ENCODE measurements at places on chromosomes 4 and X.

DNA sequence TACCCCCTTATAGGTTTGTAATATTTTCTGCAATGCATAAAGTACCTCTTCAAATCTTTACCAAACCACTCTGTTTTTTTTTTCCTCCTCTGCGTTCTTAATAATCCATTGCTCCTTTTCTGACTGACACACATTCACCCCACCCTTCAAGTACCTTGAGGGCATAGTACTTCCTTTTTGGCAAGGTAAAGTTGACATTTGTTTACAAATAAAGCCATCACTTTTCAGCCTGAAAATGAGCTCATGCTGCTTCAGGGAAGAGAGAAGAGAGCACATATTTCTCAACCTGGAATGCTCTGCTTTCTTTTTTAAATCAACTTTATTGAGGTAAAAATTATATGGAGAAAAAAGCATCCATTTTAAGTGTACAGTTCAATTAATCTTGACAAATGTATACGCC lies 113.9 kb downstream of the AGTR2 start:
- no peak for DNase-seq

GRCh38 chr4:108425988-108426387 lies 194.4 kb upstream of the RPL34 start:
- DNase-seq: no peak

DNA sequence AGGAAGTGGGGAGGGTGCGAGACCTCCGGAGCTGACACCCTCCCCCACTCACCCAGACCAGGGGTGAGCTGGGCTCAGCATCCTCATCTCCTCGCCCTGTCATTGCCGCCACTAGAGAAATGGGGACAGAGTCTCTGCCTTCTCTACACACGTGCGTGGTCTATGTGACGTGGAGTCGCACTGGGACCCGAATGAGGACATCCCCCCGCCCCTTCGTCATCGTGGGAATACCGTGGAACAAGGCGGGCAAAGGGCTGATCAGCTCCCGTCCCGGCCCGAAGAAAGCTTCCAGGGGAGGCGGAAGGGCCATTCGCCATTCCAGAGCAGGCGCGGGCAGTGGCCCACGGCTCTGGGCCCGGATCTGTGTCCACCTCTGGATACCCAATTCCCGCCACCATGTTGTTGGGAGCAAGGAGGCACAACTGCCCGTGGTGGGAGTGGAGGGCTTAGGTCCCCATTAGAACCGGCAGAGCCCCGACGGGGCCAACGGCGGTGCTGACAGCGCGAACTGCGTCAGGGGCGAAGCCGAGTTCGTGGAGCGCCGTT lies 12.0 kb downstream of the HMX1 start:
- no peak for DNase-seq

DNA sequence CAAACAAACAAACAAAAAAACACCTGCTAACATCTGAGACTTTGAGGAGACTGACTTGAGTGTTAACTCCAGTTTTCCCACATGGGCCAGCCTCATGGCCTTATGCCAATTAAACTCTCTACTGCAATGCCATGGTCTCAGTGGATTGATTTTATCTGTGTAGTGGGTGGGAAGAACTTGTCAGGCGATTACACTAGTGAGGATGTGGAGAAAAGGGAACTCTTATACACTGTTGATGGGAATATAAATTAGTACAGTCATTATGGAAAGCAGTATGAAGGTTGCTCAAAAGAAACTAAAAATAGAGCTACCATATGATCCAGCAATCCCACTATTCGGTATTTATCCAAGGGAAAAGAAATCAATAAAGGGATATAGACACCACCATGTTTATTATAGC lies 12.8 kb upstream of the XIAP start:
- no peak for DNase-seq

DNA sequence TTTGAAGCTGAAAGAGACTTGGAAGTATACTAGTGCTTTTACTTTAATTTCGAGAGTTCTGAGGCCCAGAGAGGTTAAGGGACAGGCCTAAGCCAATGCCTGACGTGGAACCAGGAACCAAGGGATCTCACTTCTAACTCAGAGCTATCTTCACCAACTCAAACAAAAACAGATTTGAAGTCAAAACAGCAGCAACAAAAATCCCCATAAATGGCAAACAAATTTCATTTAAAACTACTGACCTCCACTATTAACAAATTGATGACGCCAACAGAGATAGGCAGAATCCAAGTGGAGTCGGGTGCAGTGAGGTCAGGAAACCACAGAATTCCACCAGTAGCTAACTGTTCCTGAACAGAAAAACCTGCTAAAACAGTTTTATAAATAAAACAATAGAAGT lies 5.0 kb downstream of the COX18 start:
- no peak for DNase-seq

DNA sequence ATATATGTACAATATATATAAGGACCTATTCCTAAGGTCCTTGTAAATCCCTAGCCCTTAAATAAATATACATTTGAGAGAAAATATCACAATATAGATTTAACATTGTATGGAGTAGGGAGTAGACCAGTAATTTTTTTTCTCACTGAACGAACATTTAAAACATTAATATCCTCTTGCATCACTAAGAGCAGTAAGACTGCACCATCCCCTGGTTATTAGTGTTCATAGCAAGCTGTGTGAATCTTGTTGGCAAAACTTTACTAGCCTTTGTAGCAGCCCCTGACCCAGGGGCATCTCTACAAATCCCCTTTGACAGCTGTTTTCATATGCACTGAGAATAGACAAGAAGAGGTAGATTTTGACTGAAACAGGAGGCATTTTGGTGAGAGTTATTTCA lies 146.5 kb downstream of the IL1RAPL2 start:
- DNase-seq: no peak

DNA sequence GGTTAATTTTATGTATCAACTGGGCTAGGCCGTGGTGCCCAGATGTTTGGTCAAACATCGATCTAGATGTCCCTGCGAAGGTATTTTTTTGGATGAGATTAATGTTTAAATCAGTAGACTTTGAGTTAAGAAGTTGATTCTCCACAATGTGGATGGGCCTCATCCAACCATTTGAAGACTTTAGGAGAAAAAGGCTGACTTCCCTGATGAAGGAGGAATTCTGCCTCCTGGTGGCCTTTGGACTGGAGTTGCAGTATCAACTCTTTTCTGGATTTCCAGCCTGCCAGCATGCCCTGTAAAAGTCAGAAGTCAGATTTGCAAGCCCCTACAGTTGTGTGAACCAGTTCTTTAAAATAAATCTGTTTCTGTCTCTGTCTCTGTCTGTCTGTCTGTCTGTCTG lies 91.4 kb downstream of the STK32B start:
- DNase-seq: peak; percentile 29

DNA sequence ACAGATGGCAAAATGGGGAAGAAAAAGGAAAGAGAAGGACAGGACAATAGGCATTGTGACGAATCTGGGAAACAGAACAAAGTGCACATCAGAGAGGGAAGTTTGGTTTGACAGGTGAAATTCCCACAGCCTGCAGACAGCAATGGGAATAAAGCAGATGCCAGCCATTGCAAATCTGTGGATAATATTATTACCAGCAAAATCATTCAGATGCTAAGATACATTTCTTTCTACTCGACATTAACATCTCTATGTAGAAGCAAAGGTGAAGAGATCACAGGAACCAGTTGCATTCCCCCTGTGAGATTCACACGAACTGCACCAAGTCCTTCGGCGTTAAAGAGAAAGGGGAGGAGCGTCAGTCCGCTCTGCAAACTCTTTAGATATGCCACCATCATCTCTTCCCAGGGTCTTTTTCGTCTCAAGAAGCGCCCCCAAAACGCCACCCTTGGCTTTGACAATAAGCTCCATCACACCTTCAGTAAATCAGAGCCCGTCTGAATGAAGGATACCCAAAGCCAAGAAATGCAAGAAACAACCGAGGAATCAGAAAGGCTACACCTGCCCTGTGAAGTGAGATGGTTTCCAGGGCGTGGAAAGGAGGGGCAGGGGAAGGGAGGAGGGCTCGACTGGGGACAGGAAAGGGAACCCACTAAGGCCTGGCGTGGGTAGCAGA lies 1.9 kb downstream of the NEUROG2 start:
- no peak for DNase-seq

DNA sequence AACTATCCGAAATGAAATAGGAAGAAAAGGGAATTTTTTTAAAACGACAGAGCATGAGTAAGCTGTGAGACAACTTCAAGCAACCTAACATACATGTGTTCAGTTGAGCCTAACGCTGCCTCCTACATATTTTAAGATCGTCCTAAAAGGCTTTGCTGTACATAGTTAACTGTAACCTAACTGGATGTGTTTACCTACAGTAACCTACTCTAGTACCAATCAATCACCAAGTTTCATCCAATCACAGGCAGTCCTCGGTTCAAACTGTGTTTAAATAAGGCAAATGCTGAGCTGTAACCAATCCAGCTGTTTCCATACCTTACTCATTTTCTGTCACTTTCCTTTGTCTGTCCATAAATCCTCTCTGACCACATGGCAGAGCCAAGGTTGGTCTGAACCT lies 17.1 kb downstream of the RCHY1 start:
- no peak for DNase-seq

DNA sequence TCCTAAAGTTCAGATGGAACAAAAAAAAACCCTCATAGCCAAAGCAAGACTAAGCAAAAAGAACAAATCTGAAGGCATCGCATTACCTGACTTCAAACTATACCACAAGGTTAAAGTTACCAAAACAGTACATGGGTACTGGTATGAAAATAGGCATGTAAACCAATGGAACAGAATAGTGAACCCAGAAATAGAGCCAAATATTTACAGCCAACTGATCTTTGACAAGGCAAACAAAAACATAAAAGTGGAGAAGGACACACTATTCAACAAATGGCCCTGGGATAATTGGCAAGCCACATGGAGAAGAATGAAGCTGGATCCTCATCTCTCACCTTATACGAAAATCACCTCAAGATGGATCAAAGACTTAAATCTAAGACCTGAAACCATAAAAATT lies 44.2 kb upstream of the TMEM192 start:
- no peak for DNase-seq

GRCh38 chrX:78024349-78025059 lies 55.1 kb upstream of the PGAM4 start:
- DNase-seq: no peak

GRCh38 chrX:135086197-135086854 lies 34.0 kb downstream of the ETDB start:
- DNase-seq: no peak

DNA sequence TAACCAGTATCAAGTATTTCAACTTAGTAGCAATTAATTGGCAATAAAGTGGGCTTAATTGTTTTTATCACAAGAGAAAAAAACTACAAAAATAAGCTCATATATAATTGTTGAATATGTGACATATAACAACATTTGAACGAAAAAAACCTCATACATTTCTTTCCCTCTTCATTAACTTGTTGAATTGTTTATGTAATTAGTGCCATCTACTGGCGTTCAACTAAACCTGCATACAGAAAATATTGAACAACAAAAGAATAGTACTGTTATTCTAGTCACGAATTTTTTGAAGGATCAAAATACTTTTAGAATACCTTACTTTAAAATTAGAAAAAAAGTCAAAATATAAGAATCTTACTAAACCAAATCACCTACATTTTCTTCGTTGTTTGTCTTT lies 586.5 kb upstream of the FTHL17 start:
- peak; percentile 3 for DNase-seq

- DNase-seq: no peak
These were observed 123.2 kb upstream of the KCNIP4 start for GRCh38 chr4:22071749-22072148.

Data from bone marrow (tissue), 2 donors.